KG1 (cell line): ENCODE measurements at places on chromosomes 6 and 20.

DNA sequence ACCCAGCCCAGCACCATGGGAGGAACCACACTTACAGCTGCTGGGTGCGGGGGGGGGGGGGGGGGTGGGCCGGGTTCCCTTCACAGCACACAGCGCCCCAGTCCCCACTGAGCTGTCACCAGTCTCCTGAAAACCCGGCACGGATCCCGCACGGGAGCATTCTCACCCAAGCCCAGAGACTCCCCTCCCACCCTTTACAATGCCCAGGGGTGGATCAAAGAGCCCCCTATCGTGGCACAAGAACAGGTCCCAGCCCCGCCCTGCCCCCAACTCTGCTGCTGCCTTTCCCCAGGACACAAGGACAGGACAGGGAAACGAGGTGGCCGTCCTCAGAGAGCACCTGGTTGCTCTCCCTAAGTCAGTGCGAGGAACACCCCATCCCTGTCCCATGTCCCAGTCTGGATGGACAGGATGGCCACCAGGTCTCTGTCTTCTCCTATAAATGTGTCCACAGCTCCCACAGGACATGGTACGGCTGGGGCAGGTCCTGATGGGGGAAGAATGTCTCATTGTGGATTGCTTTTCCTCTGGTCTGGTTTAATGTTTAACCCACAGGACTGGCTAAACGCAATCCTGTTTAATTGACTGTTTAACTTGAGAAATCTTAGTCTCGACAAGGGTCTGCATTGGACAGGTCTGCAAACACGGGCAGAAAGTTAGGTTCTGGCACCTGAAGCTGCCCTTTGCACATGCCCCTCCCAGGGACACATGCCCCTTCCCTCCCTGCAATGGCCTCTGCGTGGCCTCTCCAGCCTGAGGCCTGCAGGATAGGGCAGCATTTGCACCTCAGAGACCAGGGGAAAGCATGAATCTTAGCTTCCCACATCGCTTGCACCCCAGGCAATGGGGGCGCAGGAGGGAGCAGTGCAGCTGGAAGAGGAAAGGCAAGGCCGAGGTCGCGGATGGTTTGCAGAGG is 45.3 kb downstream of the DACT2 start:
- DNase-seq, result no peak

DNA sequence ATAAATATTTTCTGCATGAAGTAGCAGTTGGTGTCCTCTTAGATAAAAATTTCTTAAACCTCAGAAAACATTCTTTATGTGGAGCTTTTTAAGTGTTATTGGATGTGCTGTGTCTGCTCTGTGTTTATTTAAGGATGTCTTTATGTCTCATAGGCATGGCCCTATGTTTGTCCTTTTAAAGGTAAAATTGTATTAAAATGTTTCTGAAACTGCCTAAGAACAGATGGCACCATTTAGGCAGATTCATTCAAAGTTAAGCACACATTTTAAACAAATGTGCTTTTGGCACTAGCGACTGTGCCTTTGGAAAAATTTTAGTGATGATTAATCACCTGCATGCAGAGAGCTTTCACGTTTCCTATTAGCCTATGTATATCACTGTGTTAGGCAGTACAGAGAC is 125.2 kb downstream of the KIF6 start:
- no peak for DNase-seq

GRCh38 chr20:17823409-17824144 is 123.8 kb downstream of the BANF2 start:
- no peak for DNase-seq

GRCh38 chr6:1814279-1814678 is 204.6 kb downstream of the FOXC1 start:
- DNase-seq, result no peak
